ENCODE measurements at places on chromosomes 16 and 17.
A peak's percentile ranks its signal among the peaks of the same experiment; 100 is the strongest.

DNA sequence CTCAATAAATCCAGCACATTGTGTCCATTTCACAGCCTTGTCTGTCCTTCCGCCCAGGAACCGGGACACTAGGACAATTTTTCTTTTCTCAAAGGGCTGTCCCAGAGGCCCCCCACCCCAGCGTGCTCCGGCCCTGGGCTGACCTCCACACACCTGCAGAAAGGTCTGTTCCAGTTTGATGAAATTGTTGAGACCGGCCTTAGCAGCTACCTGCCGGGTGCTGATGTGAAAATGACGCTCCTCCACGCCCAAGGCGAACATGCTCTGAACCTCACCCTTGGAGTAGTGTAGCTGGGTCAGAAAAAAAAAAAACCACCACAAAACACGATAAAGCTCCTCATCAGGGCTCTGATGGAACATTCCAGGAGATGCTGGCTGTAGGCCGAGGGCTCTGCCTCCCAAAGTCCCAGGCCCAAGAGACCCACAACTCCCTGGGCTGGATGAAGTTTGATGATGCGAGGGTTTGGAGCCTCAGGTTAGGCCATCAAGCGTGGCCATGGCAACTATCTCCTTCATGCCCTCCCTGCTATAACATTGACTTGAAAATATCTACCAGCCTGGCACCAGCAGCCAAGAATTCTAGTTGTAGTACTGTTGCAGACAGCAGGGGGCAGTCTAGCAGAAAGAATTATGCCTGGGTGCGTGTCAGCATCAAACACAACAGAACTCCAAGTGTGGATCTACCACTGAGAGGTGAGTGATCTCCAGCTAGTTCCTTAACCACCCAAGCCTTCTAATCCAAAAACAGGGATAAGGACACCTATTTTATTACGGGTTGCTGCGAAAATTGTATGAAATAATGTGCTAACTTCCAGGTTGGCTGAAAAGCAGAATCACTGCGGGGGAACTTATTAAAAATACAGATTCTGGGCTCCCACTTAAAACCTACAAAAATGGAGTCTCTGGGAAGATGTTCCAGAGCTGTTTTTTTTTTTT is 62.1 kb downstream of the RMI2 start:
- peak; percentile 63 for DNase-seq

DNA sequence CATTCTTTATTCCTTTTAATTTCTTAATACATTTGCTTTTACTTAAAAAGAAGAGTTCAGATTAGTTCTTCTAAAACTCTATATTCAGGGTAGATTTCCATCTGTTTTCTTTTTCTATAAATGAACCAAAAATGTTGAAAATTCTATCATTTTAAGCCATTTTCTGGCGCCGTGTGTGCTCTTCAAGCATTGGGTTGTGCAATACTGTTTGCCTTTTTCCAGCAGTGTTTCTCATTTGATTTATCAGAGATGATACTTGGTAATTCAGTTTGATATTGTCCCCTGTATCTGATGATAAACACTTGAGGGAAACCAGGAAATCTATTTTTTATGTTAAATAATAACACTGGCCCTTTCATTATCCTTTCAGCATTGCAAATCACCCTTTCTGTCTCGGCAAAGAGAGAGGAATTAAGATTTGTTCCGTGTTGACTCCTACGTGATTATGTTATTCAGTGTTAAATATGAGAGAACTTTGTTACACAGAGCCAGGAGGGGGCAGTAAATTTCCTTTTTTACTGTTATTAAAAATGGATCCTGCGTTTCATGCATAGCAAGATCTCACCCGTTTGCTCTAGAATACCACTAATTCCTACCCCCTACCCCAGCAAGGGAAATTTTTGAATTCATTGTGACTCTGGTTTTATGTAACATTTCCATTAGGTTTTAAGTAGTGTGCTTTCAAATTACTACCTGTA is 606.9 kb upstream of the RBFOX1 start:
- no peak for DNase-seq

- DNase-seq: no peak
Observed at GRCh38 chr17:29057361-29057760, 14.4 kb downstream of the PIPOX start.

DNA sequence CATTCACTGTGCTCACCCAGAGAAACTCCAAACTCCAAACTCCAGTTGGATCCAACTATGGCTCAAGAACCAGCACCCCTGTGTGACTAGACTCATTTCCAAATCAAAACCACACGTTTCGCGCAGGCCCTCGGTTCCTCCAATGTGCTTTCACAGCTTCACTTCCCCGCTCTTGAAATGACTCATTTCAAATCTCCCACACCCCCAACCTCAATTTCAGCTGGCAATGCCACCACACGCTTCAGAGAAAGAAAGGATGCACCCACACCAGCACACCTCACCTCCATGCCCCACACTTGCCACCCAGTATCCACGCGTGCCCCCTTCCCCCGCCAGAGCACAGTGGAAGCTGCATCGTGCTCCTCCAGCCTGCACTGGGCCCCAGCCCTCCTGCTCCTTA is 9.0 kb downstream of the TMEM92 start:
- no peak for DNase-seq

Measured in retina (tissue), 1 donor.